ENCODE measurements at places on chromosomes 5 and 9.

- DNase-seq = peak; percentile 57
Observed at GRCh38 chr5:67246108-67246507, 49.5 kb upstream of the CD180 start.

DNA sequence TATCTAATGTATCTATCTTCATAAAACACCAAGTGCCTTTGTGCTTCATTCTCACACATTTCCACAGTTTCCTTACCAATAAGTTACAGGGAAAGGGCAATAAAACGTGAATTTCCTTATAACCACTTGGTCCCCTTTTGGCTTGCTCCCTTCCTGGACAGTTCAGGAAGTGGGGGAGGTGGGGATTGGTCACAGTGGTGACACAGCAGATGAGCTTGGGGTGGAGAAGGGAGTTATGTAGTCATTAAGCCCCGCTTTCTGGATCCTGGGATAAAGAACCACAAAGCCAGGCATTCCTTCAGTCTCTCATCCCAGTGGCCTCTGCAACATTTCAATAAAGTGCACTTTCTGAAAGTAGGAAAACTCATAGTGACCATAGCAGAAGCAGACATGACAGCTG is 47.1 kb upstream of the FYB1 start:
- DNase-seq = no peak

- DNase-seq = no peak
Observed at GRCh38 chr9:99445920-99446319, 223.8 kb downstream of the SEC61B start.

DNA sequence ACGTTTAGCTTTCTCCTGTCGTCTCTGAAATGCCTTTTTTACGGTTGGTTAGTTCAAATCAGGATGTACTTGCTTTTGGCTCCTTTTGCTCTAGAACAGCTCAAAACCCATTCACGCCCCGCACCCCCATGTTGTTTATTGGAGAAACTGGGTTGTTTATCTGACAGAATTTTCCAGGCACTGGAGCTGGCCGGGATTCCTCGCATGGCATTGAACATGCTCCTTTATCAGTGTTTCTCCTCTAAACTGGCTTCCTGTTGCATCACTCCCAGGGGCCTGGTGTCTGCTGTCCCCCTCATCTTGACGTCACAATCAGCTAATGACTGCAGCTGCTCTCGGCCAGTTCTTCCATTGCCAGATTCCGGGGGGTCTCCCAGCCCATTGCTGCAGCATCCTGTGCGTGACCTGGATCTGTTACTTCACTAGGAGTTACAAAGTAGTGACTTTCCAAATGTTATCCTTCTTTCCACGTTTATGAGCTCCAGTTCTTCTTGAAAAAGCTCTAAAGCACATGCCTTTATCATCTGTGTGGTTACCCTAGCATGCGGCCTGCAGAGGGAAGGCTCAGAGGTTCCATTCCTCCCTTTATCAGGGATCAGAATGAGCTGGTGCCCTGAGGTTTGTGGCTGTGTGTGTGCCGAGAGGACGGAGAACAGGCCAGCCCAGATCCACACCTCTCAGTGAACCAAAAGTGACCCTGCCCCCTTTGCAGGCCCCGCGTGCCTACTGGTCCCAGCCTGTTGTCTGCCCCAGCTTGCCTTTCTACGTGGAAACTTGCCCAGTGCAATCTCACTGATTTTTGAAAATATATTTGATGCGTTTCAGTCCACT is 27.5 kb downstream of the FAM163B start:
- no peak for DNase-seq

DNA sequence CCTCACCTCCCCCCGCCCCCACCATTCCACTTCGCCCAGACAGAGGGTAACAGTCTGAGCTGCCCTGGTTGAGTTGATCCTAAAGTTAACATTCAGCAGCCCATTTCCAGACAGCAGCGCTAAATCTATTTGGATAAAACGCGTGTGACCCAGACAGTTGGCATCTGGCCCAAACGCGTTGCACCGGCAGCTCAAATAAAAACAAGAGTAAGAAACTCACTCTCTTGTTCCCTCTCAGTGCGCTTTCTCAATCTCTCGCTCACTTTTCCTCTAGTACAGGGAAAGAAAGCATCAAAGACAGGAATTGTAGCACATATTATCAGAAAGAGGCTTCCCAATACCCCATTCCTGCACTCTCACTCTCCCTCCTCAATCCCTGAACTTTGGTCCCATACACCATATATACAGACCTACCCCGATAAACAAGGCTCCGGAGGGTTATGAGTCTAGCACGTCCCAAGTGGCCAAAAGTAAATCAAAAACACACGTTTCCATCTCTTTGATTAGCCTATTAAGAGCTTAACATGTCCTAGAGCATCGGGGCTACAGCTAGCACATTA is 1.3 kb downstream of the ADAMTS6 start:
- DNase-seq = peak; percentile 29

DNA sequence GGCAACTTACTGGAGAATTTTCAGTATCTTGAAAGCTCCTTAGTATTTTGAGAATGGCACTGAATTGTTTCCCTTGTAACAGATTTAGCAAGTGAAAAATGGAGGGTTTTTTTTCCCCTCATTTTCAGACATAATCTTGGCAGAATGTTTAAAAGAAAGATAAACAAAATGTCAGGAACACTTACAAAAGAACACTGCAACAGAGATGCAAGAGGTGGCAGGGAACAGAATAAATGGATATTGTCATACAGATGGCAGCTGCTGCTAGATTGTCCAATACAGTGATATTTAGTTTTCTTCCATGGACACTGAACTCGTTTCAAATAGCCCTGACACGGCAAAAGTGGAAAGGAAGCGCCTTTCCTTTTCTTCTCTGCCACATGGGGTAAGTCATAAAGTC is 76.9 kb upstream of the ZNF608 start:
- no peak for DNase-seq

DNA sequence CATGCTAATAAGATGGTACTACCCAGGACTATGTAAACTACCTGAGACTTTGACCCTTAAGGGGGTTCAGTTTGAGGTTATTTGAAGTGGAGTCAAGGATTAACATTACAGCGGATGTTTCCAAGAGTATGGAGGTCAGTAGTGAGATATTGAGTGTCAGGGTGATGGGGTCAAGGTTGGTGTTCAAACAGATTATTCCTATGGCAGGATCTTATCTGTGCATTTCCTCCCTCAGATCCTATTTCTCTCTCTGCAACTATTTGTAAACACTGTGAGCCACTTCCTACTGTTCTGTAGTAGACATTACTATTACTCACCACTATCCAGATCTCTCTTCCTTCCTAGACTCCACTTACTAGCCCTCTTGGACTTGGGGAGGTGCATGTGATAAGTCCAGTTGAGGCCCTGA is 54.0 kb upstream of the STOM start:
- DNase-seq = no peak

GRCh38 chr5:14757850-14758249 is 93.3 kb downstream of the OTULIN start:
- DNase-seq = no peak

DNA sequence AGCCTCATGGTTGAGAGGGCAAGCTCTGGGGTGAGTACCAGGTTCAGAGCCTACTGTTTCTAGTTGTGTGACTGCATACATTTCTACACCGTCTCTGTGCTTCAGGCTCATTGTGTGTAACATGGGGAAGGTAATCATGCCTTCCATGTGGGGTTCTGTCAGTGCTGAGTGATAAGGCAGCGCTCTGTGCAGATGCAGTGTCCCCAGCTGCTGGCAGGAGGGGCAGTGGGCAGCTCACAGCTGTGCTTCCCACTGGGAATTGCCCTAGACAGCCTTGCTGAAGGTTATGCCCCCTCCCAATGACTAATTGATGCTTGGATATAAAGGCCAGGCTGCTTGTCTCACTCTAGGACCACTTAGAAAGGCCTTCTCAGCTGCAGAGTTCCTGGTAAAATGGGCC is 121.8 kb upstream of the SAP30L start:
- no peak for DNase-seq

DNA sequence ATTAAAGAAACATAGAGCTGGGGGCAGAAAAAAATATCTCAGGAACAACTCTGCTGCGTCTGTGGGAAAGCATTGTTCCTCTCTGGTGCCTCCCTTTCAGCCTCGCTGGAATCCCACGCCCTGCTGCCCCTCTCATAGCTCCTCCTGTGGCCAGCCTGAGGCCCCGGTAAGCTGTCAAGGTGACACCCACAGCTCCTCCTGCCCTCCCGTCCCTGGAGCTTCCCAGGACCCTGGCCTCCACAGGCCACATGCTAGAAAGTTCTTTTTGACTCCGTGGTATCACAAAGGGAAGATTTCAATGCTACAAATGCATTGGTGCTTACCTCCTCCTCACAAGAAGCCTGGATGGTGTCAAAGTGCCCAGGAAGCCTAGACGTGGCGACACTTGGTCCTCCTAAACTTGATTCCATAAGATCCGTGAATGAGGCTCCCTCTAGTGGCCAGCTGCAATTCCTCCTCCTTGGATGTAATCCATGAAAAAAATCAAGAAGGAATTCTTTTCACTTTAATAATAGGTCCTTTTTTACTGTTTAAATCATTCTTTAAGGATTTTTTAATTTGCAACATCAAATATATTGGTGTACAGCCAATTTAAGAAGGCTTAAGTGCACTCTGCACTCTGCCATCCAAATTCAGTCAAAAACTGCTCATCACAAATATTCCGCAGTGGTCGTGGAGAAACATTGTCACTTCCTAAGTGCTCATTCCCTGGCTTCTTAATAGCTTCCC is 104.9 kb downstream of the CFAP90 start:
- peak; percentile 65 for DNase-seq

GRCh38 chr5:119336845-119337580 is 18.8 kb upstream of the TNFAIP8 start:
- DNase-seq = no peak

All from NCI-H2171 treated with DMSO at 0.1 percent for 48 hours (cell line).